ENCODE measurements at places on chromosomes 3 and 15. TPM values are rescaled to one million over a fixed set of nuclear protein-coding genes. Genes with fewer than 3 reads are reported as not detected.

RLBP1 gene
- total RNA-seq, result 0.52 TPM

CHL1 gene
- 46.5 TPM for total RNA-seq

FBN1 gene
- 253 TPM for total RNA-seq

AHSG gene
- total RNA-seq, result not detected

PRSS50 gene
- 0.46 TPM for total RNA-seq

DNA sequence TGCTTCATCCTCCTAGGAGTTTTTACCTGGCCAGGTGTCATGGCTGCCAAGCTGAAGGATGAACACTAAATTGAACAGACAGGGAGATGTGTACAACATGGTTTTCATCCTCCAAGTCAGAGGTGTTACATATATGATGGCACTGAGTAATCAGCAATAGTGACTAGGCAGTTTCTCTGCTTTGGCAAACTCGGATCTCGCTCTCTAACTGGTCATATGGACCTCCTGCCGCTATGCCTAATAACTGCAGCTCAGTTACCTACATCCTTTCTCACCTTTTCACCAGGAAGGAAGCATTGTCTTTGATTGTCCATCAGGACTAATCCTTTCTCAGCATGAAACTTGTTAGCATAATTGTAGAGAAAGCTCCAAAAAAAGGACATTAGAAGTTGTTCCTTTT, 175.9 kb upstream of the PLSCR5 start:
- peaks cover 7% of the 10 kb centered on the region for H3K4me1 ChIP-seq
- no peaks in the 10 kb centered on the region for H3K36me3 ChIP-seq
- no peaks in the 10 kb centered on the region for H3K27me3 ChIP-seq
- DNase-seq, result no peak
- no peak overlapping the region for H3K27ac ChIP-seq
- no peak overlapping the region for H3K4me3 ChIP-seq

- H3K4me3 ChIP-seq, result no peak overlapping the region
- peaks cover 12% of the 10 kb centered on the region for H3K4me1 ChIP-seq
- no peak overlapping the region for H3K27ac ChIP-seq
- H3K36me3 ChIP-seq, result no peaks in the 10 kb centered on the region
Measured at GRCh38 chr15:47731230-47731629, 13.9 kb downstream of the SEMA6D start.

DNA sequence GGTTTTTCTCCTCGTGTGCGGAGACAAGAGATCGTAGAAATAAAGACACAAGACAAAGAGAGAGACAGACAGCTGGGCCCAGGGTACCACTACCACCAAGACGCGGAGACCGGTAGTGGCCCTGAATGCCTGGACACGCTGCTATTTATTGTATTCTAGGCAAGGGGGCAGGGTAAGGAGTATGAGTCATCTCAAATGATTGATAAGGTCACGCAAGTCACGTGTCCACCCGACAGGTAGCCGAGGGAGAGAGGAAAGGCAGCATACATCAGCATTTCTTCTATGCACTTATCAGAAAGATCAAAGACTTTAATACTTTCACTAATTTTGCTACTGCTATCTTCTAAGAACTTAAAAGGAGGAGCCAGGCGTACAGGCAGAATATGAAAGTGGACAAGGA, 28.2 kb downstream of the MYL3 start:
- H3K36me3 ChIP-seq, result peaks cover 57% of the 10 kb centered on the region
- H3K27me3 ChIP-seq, result no peaks in the 10 kb centered on the region
- H3K4me1 ChIP-seq, result no peaks in the 10 kb centered on the region
- no peak overlapping the region for H3K27ac ChIP-seq
- H3K4me3 ChIP-seq, result no peak overlapping the region

DNA sequence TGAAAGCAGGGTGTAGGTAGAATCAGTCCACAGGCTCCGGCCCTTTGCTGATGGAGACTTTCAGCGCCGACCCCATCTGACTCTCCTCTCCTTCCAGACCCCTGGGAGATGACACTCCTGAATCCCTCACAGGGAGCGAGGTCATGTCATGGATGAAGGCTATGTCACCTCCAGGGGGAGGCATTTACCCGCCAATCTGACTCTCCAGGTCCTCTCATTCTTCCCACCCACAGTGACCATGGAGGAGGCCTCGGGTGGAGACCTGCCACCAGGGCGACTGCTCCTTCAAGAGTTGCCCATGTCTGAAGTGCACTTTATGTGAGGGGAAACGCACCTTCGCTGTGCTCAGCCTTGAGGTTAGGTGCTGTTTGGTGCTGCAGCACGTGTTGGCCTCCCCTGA, 112.7 kb downstream of the KLF13 start:
- H3K27me3 ChIP-seq, result no peaks in the 10 kb centered on the region
- peaks cover 47% of the 10 kb centered on the region for H3K4me1 ChIP-seq
- DNase-seq, result no peak
- H3K36me3 ChIP-seq, result no peaks in the 10 kb centered on the region
- no peak overlapping the region for H3K4me3 ChIP-seq

DNA sequence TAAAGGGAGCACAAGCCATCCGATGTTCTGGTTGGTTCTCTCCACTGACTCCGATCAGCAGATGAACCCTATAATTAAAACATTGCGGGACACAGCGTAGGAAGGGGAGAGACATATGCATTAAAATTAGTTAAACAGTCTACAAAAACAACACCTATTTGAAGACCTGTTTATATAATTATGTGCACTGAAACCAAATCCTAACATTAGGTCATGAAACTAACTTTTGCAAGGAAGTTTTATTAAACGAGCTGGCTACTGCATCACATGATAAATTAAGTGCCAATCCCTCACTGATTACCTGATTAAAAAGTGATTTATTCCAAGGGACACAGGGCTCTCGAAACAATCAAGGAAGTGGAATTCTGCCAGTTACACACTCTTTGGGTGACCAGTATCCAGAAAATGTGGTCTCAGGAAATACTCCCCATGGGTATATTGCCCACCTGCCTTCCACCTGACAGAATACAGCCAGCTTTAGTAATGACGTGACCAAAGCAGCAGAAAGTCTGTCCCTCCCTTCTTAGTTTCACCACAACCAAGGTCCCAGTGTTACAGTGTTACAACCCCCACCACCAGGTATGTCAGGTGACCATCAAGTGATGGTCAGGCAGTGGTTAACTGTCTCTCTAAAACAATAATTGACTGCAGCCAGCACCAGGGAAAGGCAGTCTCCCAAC, 69.5 kb downstream of the HERC1 start:
- peaks cover 33% of the 10 kb centered on the region for H3K4me1 ChIP-seq
- H3K36me3 ChIP-seq, result no peaks in the 10 kb centered on the region
- no peak for DNase-seq
- H3K27me3 ChIP-seq, result no peaks in the 10 kb centered on the region
- H3K27ac ChIP-seq, result no peak overlapping the region
- H3K4me3 ChIP-seq, result no peak overlapping the region

- H3K36me3 ChIP-seq, result no peaks in the 10 kb centered on the region
- peak overlapping the region; percentile 46 for H3K4me3 ChIP-seq
- peaks cover 31% of the 10 kb centered on the region for H3K4me1 ChIP-seq
- no peak overlapping the region for H3K27ac ChIP-seq
- no peak for DNase-seq
Measured at GRCh38 chr15:52803467-52804306, 13.6 kb upstream of the ONECUT1 start.

DNA sequence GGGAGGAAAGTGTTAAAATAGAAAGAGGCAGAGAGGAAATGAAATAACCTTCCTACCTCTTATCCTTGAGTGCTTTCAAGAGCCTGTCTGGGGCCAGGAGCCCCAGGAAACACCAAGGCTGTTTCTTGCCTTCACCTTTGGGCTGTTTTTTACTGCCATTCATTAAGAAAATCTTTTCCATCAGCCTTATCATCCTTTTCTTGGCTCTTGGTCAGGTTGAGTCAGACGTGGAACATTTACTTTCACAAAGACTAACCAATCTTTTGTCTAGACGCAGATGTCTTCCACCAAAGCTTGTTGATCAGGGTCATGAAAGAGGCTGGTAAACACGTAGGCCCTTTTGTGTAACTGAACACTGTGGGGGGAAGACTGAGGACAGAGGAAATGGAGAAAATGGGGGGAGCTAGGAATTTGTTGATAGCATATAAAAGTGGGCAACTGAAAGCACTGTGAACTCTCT, 151.0 kb upstream of the THBS1 start:
- no peaks in the 10 kb centered on the region for H3K36me3 ChIP-seq
- no peak overlapping the region for H3K4me3 ChIP-seq
- no peak for DNase-seq
- peaks cover 59% of the 10 kb centered on the region for H3K4me1 ChIP-seq
- no peaks in the 10 kb centered on the region for H3K27me3 ChIP-seq

DNA sequence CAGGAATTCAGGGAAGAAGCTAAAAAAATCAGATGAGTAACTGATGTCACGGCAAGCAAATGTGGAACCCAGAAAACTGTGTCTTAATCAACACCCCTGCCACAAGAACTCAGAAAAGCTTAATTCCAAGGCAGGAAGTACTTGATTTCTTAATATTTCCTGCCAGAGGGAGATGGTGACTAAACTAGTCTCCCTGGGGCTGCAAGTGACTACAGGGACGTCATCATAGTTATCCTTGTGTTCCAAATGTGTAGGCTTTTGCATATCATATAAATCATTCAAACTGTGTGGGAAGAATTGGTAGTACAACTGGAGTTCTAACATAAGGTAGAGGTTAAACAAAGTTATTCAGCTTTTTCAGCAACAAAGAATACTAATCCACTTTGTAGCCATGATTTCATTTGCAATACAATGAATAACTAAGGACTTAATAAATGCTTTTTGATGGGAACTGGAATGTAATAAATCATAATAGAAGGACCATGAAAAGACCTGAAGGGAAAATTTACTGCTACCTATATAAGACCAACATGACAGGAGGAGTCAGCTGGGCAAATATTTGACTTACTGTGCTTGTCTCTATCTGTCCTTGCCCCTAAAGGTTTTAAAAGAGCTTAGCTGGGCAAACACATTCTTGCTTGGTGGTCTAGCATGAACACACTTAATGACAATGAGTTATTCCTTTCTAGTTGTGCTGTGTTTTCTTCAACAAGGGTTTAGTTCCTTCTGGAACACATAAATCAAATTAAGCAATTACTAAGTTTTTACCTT, 76.0 kb upstream of the NECTIN3 start:
- H3K36me3 ChIP-seq, result no peaks in the 10 kb centered on the region
- no peaks in the 10 kb centered on the region for H3K27me3 ChIP-seq
- no peak for DNase-seq
- no peak overlapping the region for H3K4me3 ChIP-seq
- H3K4me1 ChIP-seq, result no peaks in the 10 kb centered on the region

DNA sequence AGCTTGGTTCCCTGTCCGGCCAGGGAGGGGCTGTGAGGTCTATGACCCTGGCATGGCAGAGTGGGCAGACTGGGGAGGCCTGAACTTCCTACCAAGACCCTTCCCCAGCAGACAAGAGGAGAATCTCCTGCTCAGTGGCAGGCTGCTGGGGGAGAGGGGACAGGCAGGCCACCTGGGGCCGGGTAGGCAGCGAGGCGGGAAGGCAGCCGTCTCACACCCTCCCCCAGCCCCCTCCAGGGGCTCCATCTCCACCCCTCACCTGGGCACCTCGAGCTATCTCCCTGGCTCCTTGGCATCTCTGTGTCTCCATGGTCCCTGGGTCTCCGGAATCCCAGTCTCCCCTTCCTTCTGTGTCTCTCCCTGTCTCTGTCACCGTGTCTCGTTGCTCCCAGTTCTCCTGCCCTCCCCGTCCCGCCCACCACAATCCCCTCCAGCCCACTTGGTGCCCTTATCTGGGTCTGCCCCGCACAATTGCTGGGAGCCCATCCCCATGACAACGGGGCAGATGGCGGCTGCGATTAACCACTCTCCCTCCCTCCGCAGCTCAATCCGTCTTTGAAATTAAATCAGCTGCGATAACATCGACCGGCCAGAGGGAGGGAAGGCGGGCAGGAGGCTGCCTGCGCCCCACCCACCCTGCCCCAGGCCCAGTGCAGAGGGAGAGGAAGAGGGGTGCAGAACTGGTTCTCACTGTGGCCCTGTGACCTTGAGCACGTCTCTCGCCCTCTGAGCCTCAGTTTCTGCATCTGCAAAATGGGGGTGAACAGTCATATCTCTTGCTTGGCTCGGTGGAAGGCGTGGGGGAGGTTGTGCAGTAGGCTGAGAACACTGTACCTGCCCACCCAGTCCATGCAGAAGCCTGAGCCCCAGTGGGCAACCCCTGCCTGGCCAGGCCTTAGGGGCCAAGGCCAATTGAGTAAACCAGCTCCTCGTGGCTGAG, 9.6 kb downstream of the DNAJB8 start:
- DNase-seq, result no peak
- H3K27ac ChIP-seq, result no peak overlapping the region
- peaks cover 45% of the 10 kb centered on the region for H3K27me3 ChIP-seq
- no peak overlapping the region for H3K4me3 ChIP-seq
- H3K36me3 ChIP-seq, result no peaks in the 10 kb centered on the region

- H3K4me3 ChIP-seq, result no peak overlapping the region
- no peaks in the 10 kb centered on the region for H3K4me1 ChIP-seq
- H3K27me3 ChIP-seq, result no peaks in the 10 kb centered on the region
Measured at GRCh38 chr3:109081746-109082510, 36.0 kb downstream of the MORC1 start.

GRCh38 chr3:124361566-124361965, 368.7 kb upstream of the UMPS start:
- no peak overlapping the region for H3K4me3 ChIP-seq
- no peaks in the 10 kb centered on the region for H3K4me1 ChIP-seq
- H3K36me3 ChIP-seq, result no peaks in the 10 kb centered on the region
- no peak for DNase-seq
- H3K27me3 ChIP-seq, result no peaks in the 10 kb centered on the region

DNA sequence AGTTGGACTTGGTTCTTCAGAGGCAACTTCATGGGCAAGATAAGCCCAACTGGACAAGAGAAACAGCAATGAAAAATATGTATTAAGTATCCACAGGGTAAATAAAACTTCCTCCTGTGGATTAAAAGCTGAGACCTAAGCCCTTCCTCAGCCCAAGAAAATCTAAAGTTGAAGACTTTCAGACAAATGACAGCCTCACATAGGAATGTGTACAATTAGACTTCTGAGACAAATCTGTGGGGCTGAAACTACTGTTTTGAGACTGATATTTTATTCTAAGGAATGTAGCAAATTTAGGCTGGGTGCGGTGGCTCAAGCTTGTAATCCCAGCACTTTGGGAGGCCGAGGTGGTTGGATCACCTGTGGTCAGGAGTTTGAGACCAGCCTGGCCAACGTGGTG, 74.2 kb upstream of the IL12A start:
- no peak overlapping the region for H3K4me3 ChIP-seq
- no peaks in the 10 kb centered on the region for H3K4me1 ChIP-seq
- no peak overlapping the region for H3K27ac ChIP-seq
- peak; percentile 10 for DNase-seq
- H3K36me3 ChIP-seq, result no peaks in the 10 kb centered on the region

DNA sequence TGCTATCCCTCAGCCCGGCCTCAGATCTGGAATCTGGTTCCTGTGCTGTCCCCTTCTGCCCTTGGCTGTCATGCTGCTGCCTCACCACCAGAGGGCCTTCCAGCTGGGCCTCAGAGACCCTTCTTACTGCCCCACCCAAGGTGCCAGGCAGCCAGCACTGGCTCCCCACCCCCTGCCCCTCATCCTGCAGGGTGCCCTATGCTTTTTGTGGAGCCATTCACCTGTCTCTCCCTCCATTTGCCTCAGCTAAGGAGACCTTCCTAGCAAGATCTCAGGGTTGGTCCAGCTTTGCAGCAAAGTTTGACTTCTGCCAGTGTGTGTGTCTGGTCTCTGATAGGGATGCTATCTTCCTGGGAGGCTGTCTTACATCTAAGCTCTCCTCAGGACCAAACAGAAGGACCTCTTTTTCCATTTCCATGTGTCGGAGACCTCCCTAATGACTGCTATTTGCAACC, 1.9 kb upstream of the VWA5B2 start:
- H3K27ac ChIP-seq, result no peak overlapping the region
- H3K36me3 ChIP-seq, result no peaks in the 10 kb centered on the region
- peaks cover 30% of the 10 kb centered on the region for H3K4me1 ChIP-seq
- no peak overlapping the region for H3K4me3 ChIP-seq

GRCh38 chr3:68819361-68819760, 113.0 kb downstream of the TAFA4 start:
- H3K27ac ChIP-seq, result no peak overlapping the region
- DNase-seq, result no peak
- no peak overlapping the region for H3K4me3 ChIP-seq
- no peaks in the 10 kb centered on the region for H3K36me3 ChIP-seq
- no peaks in the 10 kb centered on the region for H3K27me3 ChIP-seq

Data from esophagus muscularis mucosa (tissue), 4 donors.